ENCODE measurements at places on chromosomes 6 and 20.
A peak's percentile ranks its signal among the peaks of the same experiment; 100 is the strongest.

- no peak for DNase-seq
Observed at GRCh38 chr6:123000244-123000770, 4.3 kb downstream of the CLVS2 start.

DNA sequence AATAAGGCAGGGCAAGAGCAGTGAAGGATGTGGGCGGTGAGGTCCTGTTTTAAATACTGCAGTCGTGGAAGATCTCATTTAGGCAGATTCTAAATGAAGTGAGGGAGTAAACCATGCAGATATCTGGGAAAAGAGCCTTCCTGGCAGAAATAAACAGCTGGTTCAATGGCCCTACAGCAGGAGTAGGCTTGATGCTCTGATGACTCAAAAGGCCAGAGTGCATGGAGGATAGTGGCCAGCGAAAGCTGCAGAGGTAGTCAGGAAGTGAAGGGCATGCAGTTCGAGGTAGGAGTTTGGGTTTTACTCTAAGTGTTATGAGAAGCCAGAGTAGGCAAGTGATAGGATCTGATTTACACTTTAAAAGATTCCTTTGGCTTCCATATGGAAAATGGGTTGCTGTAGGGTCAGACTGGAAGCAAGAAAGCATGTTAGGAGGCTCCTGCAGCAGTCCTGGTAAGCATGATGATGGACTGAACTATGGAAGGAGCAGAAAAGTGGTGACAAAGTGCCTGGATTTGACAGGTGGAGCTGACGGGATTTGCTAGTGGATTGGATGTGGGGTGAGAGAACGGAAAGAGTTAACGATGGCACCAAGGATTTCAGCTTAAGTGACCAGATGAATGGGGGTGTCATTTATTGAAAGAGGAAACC is 150.0 kb downstream of the GJA10 start:
- DNase-seq = no peak

- DNase-seq = no peak
Observed at GRCh38 chr6:112683106-112683505, 336.0 kb downstream of the RFPL4B start.

- no peak for DNase-seq
Observed at GRCh38 chr6:166402582-166403277, 20.0 kb upstream of the MPC1 start.

DNA sequence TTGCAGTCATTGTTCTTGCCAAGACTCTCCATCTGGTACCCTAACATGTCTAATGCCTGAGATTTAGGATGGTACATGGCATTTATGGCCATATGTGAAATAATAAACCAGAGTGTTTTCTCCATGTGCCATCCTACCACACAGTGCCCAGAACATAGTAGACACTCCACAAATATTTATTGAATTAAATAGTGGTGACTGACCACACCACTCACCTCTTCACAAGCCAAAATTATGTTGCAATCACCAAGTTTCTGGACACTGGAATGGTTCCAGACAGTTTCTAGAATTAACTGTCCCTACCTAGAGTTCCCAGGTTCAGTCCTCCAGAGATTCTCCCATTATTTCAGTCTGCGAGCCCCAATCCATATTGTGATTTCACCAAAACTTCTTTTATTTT is 427.3 kb downstream of the KIF16B start:
- DNase-seq = no peak

DNA sequence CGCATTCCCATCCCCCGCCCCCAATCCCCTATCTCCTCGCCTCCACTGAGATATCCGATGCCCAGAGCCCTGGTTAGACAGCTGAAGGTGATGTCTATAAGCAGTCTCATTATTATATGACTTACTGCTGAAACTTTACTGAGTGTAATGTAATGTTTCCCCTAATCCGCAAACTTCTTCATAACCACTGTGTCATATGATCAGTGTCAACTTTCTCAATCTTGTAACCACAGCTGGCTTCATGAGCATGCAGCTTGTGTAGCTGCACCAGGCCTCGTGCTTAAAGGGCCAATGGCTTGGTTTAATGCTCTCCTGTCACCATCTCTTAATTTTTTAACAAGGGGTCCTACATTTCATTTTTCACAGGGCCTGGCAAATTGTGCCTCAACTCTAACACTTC is 8.1 kb downstream of the ASIP start:
- no peak for DNase-seq

- no peak for DNase-seq
Observed at GRCh38 chr6:45187836-45188235, 140.3 kb upstream of the RUNX2 start.

DNA sequence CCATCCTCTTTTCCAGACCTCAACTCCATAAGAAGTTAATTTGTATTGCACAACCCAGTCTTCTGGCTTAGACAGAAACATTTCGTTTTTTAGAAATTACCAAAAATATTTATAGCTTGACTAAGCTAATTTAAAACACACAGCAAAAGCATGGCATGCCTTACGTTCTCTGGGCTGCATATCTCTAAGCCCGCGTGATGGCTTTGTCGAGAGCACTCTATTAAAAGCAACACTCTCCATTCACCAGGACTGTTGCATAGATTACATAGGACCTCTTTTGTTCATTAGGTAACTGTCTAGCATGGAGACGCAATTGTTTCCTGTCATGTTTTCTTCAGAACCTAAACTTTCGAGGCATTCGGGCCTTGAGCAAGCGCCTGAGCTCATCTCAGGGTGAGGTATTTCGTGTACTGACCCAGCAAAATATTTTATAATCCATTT is 104.5 kb downstream of the IBTK start:
- no peak for DNase-seq

DNA sequence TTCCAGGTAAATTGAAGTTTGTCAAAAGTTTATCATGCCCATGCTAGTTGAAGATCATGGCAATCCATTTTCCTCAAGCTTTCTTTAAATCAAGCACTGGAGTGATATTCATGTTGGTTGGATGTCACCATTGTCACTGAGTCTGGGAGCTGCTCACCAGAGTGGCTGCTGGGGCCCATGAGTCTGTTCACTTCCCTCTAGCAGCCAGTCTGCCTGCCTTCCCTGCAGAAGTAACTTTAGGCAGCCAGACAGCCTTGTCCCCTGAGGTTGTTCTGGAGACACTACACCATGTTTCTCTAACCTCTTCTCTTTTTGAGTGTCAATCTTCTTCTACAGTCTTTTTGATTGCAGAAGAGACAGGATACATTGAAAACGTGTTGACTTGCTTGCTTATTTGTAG is 5.5 kb downstream of the SIRT5 start:
- DNase-seq = no peak

DNA sequence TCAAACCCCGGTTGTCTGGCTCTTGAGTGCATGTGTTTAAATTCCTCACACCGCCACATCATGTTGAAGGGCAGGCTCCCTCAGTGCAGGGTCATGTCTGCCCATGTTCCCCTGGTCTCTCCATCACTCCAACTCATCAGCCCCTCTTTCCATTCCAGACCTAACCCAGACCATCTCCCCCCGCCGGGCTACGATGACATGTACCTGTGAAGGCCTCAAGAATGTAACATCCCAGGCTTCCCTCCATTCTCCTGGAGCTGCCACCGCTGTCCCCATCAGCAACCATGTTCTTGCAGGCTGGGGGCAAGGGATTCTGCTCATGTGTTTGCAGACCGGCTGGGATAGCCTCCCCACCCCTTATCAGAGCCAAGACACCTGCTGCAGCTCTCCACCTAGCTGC is 19.9 kb downstream of the TMEM74B start:
- DNase-seq = no peak

DNA sequence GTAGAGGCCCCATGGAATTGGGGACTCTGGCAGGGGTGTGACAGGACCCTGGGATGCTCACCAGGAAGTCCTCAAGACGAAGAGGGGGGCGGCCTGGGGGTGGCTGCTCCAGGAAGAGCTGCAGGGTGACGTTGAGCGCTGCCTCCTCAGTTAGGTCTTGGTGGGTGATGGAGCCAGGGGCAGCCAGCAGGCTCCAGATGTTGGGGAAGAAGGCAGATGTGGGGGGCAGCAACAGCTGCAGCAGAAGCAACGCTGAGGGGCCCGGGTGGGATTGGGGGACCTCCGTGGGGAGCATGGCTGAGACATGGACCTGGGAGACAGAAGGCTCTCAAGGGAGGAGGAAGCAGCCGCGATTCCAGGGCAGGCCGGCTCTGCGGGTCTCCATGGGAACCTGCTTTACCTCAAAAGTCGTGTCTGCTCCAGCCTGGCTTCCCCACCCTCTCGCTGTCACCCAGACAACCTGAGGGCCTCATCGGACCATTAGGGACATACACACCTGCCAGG is 591 bp downstream of the VWA7 start:
- no peak for DNase-seq

DNA sequence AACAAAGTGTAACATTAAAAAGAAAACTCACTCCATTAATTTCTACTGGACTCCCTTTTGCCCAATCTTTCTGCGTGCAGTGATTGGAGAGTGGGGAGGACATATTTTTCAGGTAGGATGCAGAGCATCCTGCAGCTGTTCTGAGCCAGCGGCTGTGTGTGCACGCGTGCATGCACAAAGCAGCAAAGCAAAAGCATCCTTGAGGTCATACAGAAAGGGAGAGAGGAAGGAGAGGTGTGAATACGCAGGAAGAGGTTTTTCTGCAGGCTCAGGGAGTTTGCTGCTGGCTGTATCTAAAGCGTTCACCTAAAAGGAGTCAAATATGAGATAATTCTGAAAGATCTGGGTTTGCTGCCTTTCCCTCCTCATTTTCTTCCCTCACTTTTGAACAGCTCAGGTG is 108.4 kb downstream of the HUS1B start:
- DNase-seq = no peak

DNA sequence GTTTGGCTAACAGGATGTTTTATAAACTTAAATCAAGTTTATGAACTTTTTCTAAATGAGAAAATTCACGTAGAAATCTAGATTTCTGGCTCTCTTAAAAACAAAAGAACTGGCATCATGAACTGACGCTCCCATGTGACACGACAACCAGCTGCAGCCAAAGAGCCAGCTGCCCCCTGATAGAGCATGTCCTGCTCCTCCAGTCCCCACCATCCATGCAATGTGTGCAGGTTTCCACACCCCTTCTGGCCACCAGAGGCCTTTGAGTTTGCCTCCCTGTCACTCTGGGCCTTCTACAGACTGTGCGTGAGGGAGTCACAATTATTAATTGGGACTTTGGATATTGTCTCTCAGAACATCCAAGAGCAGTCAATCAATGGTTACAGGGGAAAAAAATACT is 1.6 kb upstream of the GPLD1 start:
- DNase-seq = no peak

GRCh38 chr6:13256266-13257001 is 71.9 kb downstream of the TBC1D7 start:
- no peak for DNase-seq

- no peak for DNase-seq
Observed at GRCh38 chr20:56653211-56653610, 24.1 kb downstream of the TFAP2C start.

GRCh38 chr6:82442061-82442719 is 78.6 kb downstream of the TPBG start:
- no peak for DNase-seq

- no peak for DNase-seq
Observed at GRCh38 chr20:62066983-62067433, 1.3 kb upstream of the TAF4 start.

GRCh38 chr6:136059308-136059707 is 190.8 kb downstream of the MTFR2 start:
- DNase-seq = peak; percentile 57
